ENCODE measurements at places on chromosomes 6 and 20.

- H3K4me1 ChIP-seq = no peaks in the 10 kb centered on the region
- H3K27ac ChIP-seq = no peak overlapping the region
- no peak for DNase-seq
- no peak overlapping the region for H3K4me3 ChIP-seq
These were observed 256.6 kb upstream of the SGK1 start for GRCh38 chr6:134574491-134574890.

- H3K4me1 ChIP-seq = peaks cover 6% of the 10 kb centered on the region
- H3K4me3 ChIP-seq = no peak overlapping the region
- H3K27ac ChIP-seq = no peak overlapping the region
- H3K36me3 ChIP-seq = no peaks in the 10 kb centered on the region
- peaks cover 10% of the 10 kb centered on the region for H3K27me3 ChIP-seq
These were observed 8.1 kb upstream of the ARFGAP1 start for GRCh38 chr20:63264519-63264918.

DNA sequence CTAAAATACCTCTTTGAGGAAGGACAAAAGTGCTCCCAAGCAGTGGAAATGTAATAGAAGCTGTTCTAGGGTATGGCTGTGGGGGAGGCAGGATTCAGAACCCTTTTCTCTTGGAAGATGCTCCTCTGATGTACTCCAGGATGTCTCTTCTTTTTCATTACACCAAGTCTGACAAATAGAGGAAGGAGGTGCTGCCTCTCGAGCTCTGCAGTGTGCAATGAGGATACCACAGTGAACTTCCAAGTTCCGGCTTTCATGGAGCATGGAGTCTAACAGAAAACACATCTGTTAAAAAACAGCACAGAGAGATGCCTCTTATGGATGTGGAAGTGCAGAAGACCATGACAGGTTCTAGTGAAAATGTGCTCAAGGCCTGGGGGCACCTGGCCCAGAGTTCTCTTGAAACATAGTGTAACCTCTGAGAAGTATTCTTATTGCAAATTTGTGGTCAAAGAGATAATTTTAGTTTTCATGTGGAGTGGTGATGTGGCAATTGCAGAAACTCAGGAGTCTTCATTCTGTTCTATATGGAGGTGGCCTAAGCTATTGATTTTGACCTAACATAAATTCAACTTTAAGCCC, 362.0 kb upstream of the CITED2 start:
- no peaks in the 10 kb centered on the region for H3K36me3 ChIP-seq
- H3K27me3 ChIP-seq = no peaks in the 10 kb centered on the region
- H3K4me1 ChIP-seq = no peaks in the 10 kb centered on the region
- DNase-seq = no peak
- no peak overlapping the region for H3K27ac ChIP-seq

- peaks cover 1% of the 10 kb centered on the region for H3K36me3 ChIP-seq
- H3K27me3 ChIP-seq = no peaks in the 10 kb centered on the region
- H3K4me3 ChIP-seq = peak overlapping the region; percentile 82
- peak overlapping the region; percentile 83 for H3K27ac ChIP-seq
These were observed 1.4 kb downstream of the METTL24 start for GRCh38 chr6:110356778-110357177.

GRCh38 chr6:63280639-63281180, 39.1 kb downstream of the LGSN start:
- no peak for DNase-seq
- H3K27me3 ChIP-seq = no peaks in the 10 kb centered on the region
- H3K4me1 ChIP-seq = peaks cover 16% of the 10 kb centered on the region
- H3K36me3 ChIP-seq = no peaks in the 10 kb centered on the region
- no peak overlapping the region for H3K4me3 ChIP-seq
